Naive B cell (primary cell): ENCODE measurements at places on chromosomes 13 and 19.

- DNase-seq = no peak
Observed at GRCh38 chr13:66859934-66860877, 369.9 kb downstream of the PCDH9 start.

- no peak for DNase-seq
Observed at GRCh38 chr19:3404324-3405260, 38.2 kb downstream of the NFIC start.

DNA sequence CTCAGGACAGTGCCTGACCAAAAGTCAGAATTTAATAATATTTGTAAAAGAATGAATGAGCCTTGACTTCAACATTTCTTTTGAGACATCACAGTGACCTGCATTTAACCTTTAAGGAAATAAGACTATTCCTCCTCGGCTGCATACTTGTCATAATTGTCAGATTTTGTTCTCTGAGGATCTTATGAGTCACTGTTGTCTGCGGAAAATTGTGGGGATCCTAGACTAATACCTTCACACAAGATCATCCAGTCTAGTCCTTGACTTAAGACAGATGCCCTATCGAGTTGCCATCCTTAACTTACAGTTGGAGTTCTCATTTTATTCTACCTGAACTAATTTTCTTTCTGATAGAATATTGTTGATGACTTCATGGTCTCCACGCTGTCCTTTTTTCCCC is 198.4 kb downstream of the DLEU7 start:
- no peak for DNase-seq

- DNase-seq = no peak
Observed at GRCh38 chr13:44266772-44267171, 106.9 kb upstream of the SERP2 start.

DNA sequence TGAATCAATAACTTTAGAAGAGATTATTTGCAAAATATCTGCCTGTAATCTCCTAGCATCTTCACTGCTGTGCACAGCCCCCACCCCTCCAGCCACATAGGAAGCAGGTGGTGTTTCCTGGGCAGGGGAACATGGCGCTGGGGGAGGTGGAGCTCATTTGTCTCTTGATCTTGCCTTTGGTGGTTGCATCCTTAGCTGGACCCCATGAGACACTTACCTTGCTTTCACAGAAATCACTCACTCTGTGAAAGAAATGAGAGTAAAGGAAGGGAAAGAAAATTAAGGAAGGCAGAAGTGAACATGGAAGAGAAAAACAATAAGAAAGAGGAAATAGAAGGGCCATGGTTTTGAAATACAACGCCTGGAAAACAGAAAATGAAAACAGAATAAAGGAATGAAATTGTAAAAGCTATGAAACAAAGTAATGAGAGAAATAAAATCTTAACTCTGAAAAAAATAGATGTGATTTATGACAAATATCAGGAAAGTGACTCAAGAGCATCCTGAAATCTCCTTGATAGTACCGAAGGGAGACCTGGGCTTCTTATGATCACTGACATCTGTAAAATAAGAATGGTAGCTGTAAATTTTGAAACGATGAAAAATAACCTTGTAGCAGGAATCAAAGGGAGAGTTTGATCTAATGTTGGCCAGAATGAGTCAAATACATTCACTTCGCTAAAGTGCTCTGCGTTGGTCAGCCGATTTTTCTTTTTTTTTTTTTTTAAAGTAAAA is 17.2 kb upstream of the RNASEH2B start:
- DNase-seq = peak; percentile 60

DNA sequence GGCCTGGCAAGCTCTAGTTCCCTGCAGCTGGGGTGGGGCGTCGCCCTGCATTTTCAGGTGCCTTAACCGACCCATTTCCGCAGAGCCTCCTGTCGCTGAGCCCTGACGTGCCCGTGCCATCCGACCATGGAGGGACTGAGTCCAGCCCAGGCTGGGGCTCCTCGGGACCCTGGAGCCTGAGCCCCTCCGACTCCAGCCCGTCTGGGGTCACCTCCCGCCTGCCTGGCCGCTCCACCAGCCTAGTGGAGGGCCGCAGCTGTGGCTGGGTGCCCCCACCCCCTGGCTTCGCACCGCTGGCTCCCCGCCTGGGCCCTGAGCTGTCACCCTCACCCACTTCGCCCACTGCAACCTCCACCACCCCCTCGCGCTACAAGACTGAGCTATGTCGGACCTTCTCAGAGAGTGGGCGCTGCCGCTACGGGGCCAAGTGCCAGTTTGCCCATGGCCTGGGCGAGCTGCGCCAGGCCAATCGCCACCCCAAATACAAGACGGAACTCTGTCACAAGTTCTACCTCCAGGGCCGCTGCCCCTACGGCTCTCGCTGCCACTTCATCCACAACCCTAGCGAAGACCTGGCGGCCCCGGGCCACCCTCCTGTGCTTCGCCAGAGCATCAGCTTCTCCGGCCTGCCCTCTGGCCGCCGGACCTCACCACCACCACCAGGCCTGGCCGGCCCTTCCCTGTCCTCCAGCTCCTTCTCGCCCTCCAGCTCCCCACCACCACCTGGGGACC is 1.2 kb downstream of the ZFP36 start:
- peak; percentile 79 for DNase-seq

- no peak for DNase-seq
Observed at GRCh38 chr19:21023901-21024300, 3.4 kb downstream of the ZNF430 start.

- no peak for DNase-seq
Observed at GRCh38 chr13:33953781-33954180, 135.8 kb downstream of the RFC3 start.

GRCh38 chr13:28356561-28357021 is 138.3 kb downstream of the FLT1 start:
- no peak for DNase-seq

- DNase-seq = no peak
Observed at GRCh38 chr13:113421673-113422270, 31.5 kb downstream of the ADPRHL1 start.

GRCh38 chr13:22599156-22599555 is 581.6 kb upstream of the SGCG start:
- DNase-seq = no peak

- DNase-seq = peak; percentile 83
Observed at GRCh38 chr19:37334179-37335071, 36.5 kb upstream of the ZNF527 start.

- DNase-seq = no peak
Observed at GRCh38 chr19:29819986-29820385, 8.2 kb downstream of the CCNE1 start.

DNA sequence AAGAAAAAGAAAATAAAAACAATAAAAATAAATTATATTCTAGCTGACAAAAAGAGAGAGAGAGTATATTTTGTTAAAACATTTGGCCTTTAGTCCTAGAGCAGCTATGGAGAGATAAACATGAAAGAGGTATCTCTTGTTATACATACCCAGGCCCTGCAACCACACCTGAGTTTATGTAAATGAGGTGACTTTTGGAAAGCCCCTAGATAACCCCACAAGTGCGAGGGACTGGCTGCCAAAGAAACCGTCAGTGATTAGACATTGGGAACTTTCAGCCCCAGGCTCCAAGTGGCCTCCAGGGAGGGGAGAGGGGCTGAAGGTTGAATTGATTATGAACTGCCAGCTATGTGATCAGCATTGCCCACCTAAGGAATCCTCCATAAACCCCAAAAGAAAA is 2.1 kb upstream of the NLRP7 start:
- DNase-seq = peak; percentile 18

DNA sequence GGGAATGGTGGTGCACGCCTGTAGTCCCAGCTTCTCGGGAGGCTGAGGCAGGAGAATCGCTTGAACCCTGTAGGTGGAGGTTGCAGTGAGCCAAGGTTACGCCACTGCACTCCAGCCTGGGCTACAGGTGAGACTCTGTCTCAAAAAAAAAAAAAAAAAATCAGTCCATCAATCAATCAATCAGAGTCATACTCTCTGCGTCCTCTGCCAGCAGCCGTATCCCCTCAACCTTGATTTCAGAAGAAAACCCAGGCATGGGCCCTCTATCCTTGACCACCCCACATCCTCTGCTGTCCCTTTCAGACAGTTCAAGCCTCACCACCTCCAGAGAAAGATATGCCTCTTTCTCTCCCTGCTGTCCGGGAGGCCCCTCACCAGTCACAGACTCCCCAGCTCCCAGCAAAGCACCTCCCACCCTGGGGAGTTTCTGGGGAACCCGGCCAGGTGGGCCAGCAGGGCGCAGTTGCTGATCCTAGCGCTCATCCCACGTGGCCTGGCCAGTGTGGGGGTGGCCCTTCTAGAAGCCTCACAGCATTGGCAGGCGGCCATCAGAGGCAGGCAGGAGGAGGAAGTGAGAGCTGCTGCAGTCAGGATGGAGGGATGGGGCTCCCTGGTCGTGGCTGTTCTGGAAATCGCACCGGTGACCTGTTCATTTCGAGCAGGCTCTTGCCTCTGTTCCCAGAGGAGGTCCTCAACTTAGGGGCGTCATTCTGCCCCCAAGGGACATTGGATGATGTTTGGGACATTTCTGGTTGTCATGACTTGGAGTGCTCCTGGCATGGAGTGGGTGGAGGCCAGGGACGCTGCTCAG is 10.2 kb upstream of the JSRP1 start:
- peak; percentile 71 for DNase-seq

DNA sequence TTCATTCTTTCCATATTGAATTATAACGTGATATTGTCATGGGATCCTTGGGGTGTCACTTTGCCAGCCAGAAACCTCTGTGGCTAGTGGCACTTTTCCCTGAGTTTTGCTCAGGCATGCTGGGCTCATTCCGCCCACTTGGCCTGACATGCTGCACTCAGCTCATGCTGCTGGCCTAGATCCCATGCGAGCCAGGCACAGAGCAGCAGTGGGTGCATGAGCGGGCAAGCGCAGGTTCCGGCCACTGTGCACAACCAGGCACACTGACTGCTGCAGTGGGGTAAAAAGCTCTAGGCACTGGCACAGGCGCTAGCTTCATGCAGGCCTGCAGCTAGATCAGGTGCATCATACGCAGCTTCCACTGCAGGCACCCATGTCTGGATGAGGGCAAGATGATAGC is 221.2 kb downstream of the MAB21L1 start:
- DNase-seq = no peak

- no peak for DNase-seq
Observed at GRCh38 chr19:30320466-30320865, 51.7 kb upstream of the ZNF536 start.

GRCh38 chr13:106088085-106088484 is 447.4 kb downstream of the EFNB2 start:
- no peak for DNase-seq

- no peak for DNase-seq
Observed at GRCh38 chr19:43956827-43957226, 5.8 kb downstream of the ZNF221 start.

GRCh38 chr19:11293433-11294389 is 2.2 kb upstream of the TSPAN16 start:
- DNase-seq = peak; percentile 73

GRCh38 chr19:604355-604754 is 14.7 kb downstream of the HCN2 start:
- no peak for DNase-seq

DNA sequence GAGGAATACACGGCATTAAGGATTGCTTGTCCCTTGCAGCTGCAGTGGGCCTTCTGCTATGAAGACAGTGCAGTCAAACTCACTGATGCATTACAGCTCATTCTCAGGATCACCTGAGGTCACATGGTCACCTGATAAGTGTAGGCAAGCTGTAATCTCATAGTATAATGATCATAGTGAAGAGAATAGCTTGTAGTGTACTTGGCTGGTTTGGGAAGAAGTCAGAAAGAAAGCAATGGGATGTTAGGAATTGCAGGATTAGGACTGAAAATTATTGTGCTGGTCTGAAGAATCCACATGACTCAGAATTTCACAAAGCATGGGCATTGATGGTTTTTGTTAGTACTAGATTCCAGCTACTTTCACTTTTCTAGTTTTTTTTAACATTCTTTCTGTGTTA is 76.7 kb downstream of the MBNL2 start:
- DNase-seq = no peak

DNA sequence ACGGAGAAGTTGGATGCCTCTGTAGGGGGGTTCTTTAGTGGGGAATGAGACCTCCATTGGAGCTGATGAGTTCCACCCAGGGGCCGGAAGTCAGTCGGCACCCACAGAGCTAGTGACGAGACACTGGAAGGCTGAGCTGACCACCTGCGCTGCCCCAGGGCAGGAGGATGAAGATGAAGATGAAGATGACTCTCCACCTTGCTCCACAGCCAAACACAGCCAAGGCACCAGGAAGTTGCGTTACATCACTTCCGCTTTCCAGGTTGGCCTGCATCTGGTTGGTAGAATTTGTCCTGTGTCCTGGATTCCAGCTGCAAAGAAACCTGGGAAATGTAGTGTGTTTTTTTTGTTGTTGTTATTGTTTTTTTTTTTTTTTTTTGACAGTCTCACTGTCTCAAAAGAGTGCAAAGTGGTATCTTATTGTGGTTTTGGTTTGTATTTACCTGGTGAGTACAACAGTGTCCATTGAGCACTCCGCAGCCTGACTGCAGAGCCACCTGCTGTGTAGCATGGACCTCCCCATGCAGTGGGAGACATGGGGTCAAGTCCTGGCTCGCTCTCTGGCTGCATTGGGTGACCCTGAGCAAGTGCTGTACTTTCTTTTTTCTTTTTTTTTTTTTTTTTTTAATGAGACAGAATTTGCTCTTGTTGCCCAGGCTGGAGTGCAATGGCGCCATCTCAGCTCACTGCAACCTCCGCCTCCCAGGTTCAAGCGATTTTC is 1.9 kb downstream of the TBC1D17 start:
- DNase-seq = no peak

DNA sequence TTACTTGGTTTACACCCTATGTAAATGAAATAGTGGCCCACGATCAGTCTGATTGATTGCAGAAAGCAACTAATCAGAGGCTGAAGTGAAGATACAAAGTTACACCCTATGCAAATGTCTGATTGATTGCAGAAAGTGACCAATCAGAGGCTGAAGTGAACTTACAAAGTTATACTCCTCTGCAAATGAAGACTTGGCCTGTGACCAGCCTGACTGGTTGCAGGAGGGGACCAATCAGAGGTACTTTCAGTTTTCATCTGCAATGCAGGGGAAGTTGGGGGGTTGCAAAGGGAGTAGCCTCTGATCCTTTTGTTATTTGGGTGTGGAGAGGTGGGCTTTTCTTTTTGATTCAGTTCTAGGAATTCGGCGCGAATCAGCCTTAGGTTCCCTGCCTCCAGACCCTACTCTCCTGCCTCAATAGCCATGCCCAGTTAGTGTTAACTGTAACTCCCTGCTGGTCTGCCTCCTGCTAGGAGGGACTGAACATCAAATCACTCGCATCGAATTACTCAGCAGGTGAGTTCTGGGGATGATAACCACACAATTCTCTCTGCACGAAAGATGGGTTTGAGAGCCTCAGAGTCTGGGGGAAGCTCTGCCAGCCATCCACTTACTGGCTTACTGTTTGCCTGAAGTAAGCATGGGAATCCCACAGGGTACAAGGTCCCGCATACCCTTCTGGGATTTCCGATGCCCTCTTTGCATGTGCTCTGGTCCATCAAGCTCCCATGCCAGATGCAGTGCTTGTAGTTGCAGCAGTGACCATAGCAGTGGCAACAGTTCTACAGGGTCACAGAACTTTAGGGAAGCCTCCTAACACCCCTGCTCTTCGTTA is 7.5 kb downstream of the ARL11 start:
- DNase-seq = peak; percentile 63

- DNase-seq = no peak
Observed at GRCh38 chr13:62033934-62034333, 618.3 kb upstream of the PCDH20 start.
